B cell (primary cell): ENCODE measurements at places on chromosomes 7 and 10. TPM values are rescaled to one million over a fixed set of nuclear protein-coding genes. Genes with fewer than 3 reads are reported as not detected.

- no peaks in the 10 kb centered on the region for H3K27me3 ChIP-seq
- peak within 1 kb of the TSS; percentile 55 for H3K4me3 ChIP-seq
- DNase-seq = no peak
- H3K4me1 ChIP-seq = peaks cover 39% of the 10 kb centered on the region
- H3K36me3 ChIP-seq = no peaks in the 10 kb centered on the region
Observed at GRCh38 chr10:93073539-93074146, at the start of gene CYP26A1. Gene CYP26A1 (plus strand): TSS chr10:93073893. CDS start chr10:93073935, 42 bp downstream.

NPTX2 gene
- not detected in 2 replicates for total RNA-seq

RNF32 gene
- 2.3 and 3.4 TPM in 2 replicates for total RNA-seq

RET gene
- 0.27 and 0.36 TPM in 2 replicates for total RNA-seq

DNA sequence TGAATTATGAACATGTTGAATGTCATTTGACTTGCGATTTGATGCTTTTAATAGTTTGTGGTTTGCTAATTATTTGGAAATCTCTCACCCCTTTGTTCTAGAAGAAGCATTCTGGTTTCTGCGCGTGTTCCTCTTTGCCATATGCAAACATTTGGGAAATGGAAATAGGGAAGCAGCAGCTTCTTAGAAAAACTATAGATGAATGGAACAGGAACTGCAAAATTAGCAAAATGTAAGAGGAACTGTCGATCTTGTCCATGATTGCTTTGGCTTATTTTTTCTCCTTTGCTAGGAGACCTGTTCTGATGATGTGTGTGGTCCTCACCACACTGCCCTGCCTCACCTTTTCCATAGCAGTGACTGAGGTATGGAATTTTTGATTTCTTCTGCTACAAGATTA, 19.0 kb downstream of the TMEM236 start:
- H3K36me3 ChIP-seq = no peaks in the 10 kb centered on the region
- no peak overlapping the region for H3K27ac ChIP-seq
- no peak for DNase-seq
- H3K27me3 ChIP-seq = no peaks in the 10 kb centered on the region

DNA sequence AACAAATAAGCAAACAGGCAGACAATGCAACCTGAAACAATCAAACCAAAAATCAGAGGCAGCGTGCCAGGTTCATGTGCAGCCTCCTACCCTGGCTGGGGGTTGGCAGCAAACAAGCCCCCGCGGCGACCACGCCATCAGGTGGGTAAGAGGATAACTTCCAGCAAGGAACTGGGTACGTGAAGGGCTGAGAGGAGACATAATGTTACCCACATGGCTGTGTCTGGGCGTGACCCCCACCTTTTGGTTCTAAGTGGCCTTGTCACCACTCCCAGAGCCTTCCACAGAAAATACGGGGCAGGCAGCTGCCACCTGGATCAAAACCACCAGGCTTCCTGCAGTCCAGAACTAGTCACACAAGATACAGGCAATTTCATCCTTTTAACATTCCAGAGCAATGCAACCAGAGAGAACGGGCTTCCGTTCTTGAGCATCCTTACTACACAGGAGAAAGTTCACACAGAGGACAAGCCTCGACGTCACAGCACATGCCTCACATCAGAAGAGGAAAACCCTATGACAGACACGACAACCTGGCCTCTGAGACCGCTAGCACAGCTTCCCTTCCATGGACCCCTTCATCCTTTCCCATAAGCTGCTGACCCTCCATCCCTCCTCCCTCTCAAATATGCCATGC, 171.0 kb downstream of the GRID1 start:
- no peaks in the 10 kb centered on the region for H3K4me1 ChIP-seq
- H3K27me3 ChIP-seq = no peaks in the 10 kb centered on the region
- no peak overlapping the region for H3K27ac ChIP-seq
- no peak overlapping the region for H3K4me3 ChIP-seq

DNA sequence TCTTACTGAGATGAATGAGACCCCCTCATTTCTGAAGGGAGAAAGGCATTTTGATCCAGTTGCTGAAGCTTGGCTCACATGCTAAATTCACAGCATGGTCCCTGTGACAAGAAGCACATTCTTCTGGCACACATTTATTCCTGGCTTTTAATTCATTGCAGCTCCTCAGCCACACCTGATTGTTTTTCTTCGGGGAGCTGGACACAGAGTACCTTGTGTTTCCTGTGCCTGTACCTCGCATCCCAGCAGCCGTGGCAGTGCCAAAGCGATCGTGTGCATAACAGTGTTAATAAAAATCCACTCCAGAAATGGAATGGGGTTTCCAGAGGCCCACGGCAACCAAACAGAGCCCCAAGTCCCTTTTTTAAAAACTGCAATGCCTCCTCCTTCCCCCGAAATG, 615.3 kb upstream of the MGMT start:
- H3K27ac ChIP-seq = no peak overlapping the region
- no peaks in the 10 kb centered on the region for H3K36me3 ChIP-seq
- H3K4me3 ChIP-seq = no peak overlapping the region
- no peaks in the 10 kb centered on the region for H3K27me3 ChIP-seq
- no peaks in the 10 kb centered on the region for H3K4me1 ChIP-seq
- no peak for DNase-seq

MAGI2 gene
- total RNA-seq = 0.64 and 0.75 TPM in 2 replicates

GRCh38 chr10:4576206-4576605, 249.8 kb upstream of the AKR1E2 start:
- no peak overlapping the region for H3K27ac ChIP-seq
- no peak for DNase-seq
- H3K27me3 ChIP-seq = no peaks in the 10 kb centered on the region

BLVRA gene
- total RNA-seq = 6.9 and 7.2 TPM in 2 replicates

DNA sequence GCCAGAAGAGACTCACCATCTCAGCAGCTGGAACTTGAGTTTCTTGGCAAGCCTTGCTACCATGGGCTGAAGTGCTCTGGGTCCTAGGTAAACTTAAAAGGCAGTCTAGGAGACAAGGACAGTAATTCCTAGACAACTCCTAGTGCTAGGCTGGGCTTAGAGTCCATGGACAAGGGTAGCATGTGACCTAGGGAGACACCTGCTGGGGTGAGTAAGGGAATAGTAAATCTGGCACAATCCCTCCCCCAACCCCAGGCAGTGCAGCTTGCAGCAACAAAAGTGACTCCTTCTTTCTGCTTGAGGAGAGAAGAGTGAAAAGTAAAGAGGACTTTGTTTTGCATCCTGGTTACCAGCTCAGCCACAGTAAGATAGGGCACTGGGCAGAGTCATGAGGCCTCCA, 316.5 kb upstream of the IMMP2L start:
- no peaks in the 10 kb centered on the region for H3K4me1 ChIP-seq
- H3K36me3 ChIP-seq = no peaks in the 10 kb centered on the region
- no peaks in the 10 kb centered on the region for H3K27me3 ChIP-seq
- no peak overlapping the region for H3K27ac ChIP-seq
- no peak overlapping the region for H3K4me3 ChIP-seq

IKZF5 gene
- total RNA-seq = 24.0 and 24.6 TPM in 2 replicates

DNA sequence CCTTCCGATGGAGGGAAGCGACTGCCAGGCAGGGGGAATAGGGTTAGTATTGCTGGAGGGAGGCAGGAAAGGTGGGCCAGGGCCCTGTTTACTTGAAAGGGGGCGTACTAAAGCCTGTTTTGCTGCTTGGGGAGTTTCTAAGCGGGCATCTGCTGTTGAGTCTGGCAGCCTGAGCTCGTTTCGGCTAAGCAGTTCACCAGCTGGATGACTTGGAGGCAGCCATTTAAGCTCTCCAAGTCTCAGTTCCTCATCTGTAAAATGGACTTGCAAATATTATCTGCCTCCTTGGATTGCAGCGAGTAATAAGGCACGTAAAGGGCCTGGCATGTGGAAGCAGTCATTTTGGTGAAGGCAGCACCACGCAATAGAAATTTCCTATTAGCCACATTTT, 44.0 kb downstream of the LDB3 start:
- H3K27me3 ChIP-seq = peaks cover 2% of the 10 kb centered on the region
- H3K4me3 ChIP-seq = peak overlapping the region; percentile 69
- peak; percentile 70 for DNase-seq
- H3K27ac ChIP-seq = peak overlapping the region; percentile 68
- no peaks in the 10 kb centered on the region for H3K36me3 ChIP-seq

GRCh38 chr7:110442381-110442837, 648.5 kb upstream of the LRRN3 start:
- no peaks in the 10 kb centered on the region for H3K4me1 ChIP-seq
- no peak for DNase-seq
- H3K27me3 ChIP-seq = no peaks in the 10 kb centered on the region
- no peaks in the 10 kb centered on the region for H3K36me3 ChIP-seq
- no peak overlapping the region for H3K4me3 ChIP-seq

- H3K36me3 ChIP-seq = no peaks in the 10 kb centered on the region
- no peaks in the 10 kb centered on the region for H3K27me3 ChIP-seq
- no peaks in the 10 kb centered on the region for H3K4me1 ChIP-seq
- H3K4me3 ChIP-seq = no peak overlapping the region
- DNase-seq = no peak
- H3K27ac ChIP-seq = no peak overlapping the region
Observed at GRCh38 chr7:17495655-17496394, 197.4 kb downstream of the AHR start.
